ENCODE measurements at places on chromosomes 6 and 20.

- DNase-seq = no peak
Observed at GRCh38 chr6:162684961-162685360, 42.6 kb downstream of the PRKN start.

GRCh38 chr6:149340200-149340599 is 22.7 kb downstream of the TAB2 start:
- no peak for DNase-seq

DNA sequence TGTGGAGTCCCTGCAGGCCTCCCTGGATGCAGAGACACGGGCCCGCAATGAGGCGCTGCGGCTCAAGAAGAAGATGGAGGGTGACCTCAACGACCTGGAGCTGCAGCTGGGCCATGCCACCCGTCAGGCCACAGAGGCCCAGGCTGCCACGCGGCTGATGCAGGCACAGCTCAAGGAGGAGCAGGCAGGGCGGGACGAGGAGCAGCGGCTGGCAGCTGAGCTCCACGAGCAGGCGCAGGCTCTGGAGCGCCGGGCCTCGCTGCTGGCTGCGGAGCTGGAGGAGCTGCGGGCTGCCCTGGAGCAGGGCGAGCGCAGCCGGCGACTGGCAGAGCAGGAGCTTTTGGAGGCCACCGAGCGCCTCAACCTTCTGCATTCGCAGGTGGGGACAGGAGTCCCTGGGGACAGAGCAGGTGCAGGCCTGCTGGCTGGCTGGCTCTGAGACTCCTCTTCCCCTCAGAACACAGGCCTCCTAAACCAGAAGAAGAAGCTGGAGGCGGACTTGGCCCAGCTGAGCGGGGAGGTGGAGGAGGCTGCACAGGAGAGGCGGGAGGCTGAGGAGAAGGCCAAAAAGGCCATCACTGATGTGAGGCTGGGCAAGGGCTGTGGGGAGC is 44.7 kb downstream of the MYH7B start:
- DNase-seq = no peak

- DNase-seq = no peak
Observed at GRCh38 chr20:62928246-62928939, 2.1 kb upstream of the DIDO1 start.

DNA sequence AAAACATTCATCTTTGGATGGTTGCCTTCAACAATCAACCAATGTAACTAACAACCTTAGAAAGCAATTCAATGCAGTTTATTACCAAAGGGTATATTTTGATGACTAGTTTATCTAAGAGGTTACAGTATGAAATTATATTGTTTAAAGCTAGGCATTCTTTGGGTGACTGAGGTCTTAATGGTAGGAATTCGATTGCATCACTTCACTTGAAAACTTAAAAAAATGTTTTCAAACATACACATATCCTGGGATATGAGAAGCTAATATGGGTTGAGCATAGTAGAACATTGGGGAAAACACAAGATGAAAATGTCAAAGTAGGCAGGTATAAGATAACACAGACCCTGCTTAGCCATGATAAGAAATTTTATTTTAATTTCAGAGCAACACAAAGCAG is 144.6 kb upstream of the BMP5 start:
- no peak for DNase-seq

Data from NCI-H510A (cell line).